RWPE1 (cell line): ENCODE measurements at places on chromosomes 12 and 14.

DNA sequence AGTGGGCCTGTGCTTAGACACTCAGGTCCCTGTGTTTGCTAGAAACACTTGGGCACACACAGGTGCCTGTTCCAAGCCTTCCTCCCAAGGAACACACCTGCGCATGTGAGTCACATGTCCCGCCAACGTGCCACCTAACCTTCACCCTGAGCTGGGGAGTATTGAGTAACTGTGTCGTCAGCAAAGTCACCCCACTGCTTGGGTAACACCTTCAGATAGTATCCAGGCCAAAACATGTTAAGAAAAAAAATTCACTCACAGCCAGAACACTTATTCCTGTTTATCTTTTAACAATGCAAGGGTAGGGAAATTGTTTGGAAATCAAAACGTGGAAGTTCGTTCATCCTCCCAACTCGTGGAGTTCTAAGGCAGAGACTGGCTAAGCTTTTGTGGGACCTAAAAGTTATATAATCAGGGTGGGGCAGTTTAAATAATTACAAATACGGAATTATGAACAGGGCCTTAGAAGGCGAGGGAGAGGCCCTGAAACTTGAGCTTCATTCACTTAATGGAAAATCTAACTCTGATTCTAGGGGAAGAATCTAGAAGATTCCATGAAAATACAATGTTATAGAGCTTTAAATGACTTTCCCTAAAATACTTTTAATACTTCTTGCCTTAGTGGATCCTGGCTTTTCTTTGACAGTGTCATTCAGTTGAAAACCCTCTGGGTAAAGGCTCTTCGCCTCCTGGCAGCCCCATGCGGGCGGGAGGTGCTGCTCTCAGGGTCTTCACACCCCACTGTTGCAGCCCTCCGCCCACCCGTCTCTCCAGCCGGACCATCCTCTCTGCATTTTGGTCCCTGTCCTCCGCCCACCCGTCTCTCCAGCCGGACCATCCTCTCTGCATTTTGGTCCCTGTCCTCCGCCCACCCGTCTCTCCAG lies 30.3 kb upstream of the ADIPOR2 start:
- peak; percentile 81 for DNase-seq

DNA sequence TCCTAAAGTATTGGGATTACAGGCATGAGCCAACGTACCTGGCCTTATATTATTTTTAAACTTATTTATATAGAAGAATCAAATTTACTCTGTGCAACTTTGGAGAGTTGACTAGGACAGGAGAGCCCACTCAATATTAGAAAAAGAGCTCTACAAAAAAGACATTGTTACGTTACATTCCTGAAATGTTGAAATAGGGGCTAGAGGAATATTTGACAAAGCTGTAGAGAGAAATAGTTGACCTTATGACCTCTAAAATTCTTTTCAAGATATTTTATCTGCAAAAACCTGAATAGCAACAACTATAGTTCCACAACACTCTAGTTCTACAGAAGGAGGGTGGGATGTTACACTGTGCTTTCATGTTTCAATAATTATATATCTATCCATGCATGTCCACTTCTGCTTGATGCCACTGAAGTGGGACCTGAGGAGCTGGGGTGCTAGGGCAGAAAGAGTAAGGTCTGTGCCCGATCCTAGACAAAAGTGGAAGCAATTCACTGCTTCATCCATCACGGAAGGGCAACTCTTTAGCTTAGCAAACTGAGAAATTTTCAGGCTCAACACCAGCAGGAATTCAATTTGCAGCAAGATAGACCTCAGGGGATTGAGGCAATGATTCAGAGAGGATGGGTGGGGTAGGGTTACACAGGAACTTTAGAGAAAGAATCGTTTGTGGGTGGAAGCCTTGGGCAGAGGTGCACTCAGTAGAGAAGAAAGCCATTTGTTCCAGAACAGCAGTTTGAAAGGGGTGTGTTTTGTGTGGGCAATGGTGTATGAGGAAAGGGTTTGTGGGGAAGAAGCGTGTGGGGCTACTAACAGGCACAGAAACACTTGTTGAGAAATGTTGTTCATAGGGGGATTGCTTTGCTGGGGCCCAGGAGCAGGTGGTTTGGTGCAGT lies 16.0 kb upstream of the RNASE10 start:
- peak; percentile 37 for DNase-seq

GRCh38 chr12:4417455-4417854 lies 28.2 kb downstream of the FGF6 start:
- no peak for DNase-seq

DNA sequence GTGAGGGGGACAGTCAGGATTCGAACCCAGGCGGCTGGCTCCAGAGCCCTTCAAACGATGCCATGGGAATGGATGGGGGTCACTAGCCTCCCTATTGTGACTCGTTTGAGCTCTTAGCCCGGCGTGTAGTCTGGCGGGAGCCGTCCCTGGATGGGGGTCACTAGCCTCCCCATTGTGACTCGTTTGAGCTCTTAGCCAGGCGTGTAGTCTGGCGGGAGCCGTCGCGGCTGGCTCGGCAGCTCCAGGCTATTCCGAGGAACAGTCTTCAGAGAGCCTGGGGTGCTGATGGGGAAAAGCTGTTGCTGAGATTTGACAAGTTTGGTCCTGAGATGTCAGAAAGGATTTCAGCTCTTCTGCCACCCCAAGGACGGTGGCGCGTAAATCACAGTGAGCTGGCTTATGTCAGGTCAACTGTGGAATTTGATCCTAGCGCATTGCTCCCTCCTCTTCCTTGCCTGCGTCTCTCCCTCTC lies 58.3 kb downstream of the CALM1 start:
- no peak for DNase-seq

DNA sequence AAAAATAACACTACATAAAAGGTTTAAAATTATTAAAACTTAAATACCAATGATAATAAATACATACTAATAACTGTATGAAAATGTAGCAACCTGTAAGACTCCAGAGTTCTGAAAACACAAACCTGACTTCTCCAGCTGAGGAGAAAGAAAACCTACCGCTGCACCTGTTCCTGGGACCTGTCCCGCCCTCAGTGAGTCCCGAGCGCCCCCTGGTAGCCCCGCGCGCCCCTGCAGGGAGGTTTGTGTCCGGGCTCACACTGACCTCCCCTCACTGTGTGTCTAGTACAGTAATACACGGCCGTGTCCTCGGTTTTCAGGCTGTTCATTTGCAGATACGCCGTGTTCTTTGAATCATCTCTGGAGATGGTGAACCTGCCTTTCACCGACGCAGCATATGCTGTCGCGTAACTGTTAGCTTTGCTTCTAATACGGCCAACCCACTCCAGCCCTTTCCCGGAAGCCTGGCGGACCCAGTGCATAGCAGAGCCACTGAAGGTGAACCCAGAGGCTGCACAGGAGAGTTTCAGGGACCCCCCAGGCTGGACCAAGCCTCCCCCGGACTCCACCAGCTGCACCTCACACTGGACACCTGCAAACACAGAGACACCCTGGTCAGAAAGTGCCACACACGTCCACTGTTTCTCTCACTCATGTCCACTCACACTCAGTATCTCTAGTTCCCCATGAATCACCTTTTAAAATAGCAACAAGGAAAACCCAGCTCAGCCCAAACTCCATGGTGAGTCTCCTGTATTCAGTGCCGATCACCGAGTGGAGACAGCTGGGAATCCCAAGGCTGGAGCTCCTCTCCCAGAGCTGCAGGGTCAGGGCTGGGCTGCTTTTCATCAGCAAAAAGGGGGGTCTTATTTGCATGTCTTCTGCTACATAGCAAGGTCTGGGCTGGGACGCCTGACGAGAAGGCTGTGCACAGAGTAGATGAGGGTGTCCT lies 1276.3 kb downstream of the TMEM121 start:
- no peak for DNase-seq

DNA sequence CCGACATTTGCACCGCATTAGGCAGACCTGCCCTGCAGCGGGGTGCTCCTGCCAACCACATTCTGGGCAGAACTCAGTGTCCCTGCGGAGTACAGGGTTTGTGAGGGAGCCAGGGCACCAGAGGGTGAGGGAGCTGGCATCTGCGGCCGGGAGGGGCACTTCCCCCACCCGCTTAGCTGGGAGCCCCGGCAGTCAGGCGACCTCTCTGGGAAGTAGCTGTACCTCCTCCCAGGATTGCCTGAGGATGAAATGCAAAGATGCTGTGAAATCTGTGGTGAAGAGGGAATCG lies 58.6 kb downstream of the ANKRD9 start:
- DNase-seq = no peak

DNA sequence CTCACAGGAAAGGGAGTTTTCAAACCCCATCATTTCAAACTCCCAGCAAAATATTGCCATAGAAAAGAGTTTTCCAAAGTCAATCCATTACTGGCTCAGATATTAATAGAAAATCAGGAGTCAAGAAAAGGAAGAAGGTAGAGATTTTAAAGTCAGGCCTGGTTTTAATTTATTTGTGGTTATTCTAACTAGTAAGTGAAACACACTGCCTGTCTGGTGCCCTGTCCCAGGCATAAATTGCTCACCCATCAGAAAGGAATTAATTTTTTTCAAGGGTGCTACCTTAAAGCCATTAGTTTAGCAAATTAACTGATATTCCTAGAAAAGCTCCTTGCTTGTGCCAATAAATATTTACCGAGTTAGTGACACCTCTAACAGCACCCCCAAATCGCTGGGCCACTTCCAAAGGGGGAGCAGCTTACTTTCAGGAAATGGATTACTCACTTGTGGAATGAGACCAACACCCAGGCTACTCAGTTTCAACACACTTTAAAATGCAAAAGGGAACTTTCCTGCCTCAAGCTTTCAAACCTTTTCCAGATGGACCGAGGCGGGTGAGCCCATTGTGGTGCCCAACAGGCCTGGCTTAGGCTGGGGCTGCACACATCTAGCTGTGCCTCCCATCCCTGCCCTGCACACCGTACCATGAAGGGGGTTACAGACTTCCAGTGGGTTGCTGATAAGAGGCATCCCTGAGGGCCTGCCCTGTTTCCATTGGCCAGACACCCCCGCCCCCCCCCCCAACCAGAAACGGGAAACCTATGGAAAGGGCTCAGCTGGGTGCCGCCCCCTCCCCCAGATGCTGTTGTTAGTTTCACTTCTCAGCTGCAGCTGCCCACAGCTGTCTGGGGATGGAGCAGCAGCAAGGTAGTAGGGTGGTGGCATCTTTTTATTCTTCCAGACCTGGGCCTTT lies 117.2 kb downstream of the SAMD4A start:
- DNase-seq = peak; percentile 55
